ENCODE measurements at places on chromosomes 7 and 10. TPM values are rescaled to one million over a fixed set of nuclear protein-coding genes. Genes with fewer than 3 reads are reported as not detected.

The SORBS1 gene
- total RNA-seq = 0.69 TPM

The SEMA3E gene
- total RNA-seq = 2.1 TPM

The PGAM2 gene
- not detected for total RNA-seq

The PRKAR1B gene
- total RNA-seq = 26.2 TPM

The FAM221A gene
- total RNA-seq = 0.35 TPM

The FRA10AC1 gene
- total RNA-seq = 6.2 TPM

The TAF6 gene
- total RNA-seq = 66.8 TPM

The ZFYVE27 gene
- 19.5 TPM for total RNA-seq

The MDFIC gene
- 30.8 TPM for total RNA-seq

The TSC22D4 gene
- total RNA-seq = 29.3 TPM

The HELLS gene
- 32.6 TPM for total RNA-seq

The UPK3BL2 gene
- 1.9 TPM for total RNA-seq

The CALML3 gene
- total RNA-seq = not detected

The MOGAT3 gene
- not detected for total RNA-seq

The CFTR gene
- 0.24 TPM for total RNA-seq

The CDH23 gene
- 3.1 TPM for total RNA-seq

The FRMD4A gene
- 4.5 TPM for total RNA-seq

The NPTX2 gene
- total RNA-seq = 0.09 TPM

The AKR1D1 gene
- total RNA-seq = not detected

The FAM25A gene
- not detected for total RNA-seq

The UROS gene
- 63.8 TPM for total RNA-seq

The CHRM2 gene
- not detected for total RNA-seq

The TMEM176B gene
- not detected for total RNA-seq

The SLC13A4 gene
- total RNA-seq = not detected

The FOXP2 gene
- total RNA-seq = not detected

The SPDYE11 gene
- not detected for total RNA-seq

The VAX1 gene
- 1.7 TPM for total RNA-seq

The TRIM4 gene
- 26.3 TPM for total RNA-seq

The LRRC17 gene
- total RNA-seq = 0.22 TPM

The GPR26 gene
- not detected for total RNA-seq

The SPDYE17 gene
- total RNA-seq = not detected

The SLC13A1 gene
- total RNA-seq = not detected

The ZNF775 gene
- total RNA-seq = 3.8 TPM

The TAS2R4 gene
- total RNA-seq = 0.12 TPM

The SPDYE5 gene
- not detected for total RNA-seq
